ENCODE measurements at places on chromosomes 3 and 15. TPM values are rescaled to one million over a fixed set of nuclear protein-coding genes. Genes with fewer than 3 reads are reported as not detected.

The DLEC1 gene
- total RNA-seq, result not detected

The AHSG gene
- 0.21 TPM for total RNA-seq

The PATL2 gene
- total RNA-seq, result 0.21 TPM

The DENND6A gene
- total RNA-seq, result 20.3 TPM

The TIMMDC1 gene
- total RNA-seq, result 85.3 TPM

The CIB2 gene
- total RNA-seq, result 13.6 TPM

The SERPINI1 gene
- 3.0 TPM for total RNA-seq

The SLC9A9 gene
- total RNA-seq, result 2.0 TPM

The HESX1 gene
- not detected for total RNA-seq

The PPARG gene
- 0.63 TPM for total RNA-seq

The SI gene
- not detected for total RNA-seq

The SLC51A gene
- not detected for total RNA-seq

The ADIPOQ gene
- not detected for total RNA-seq

The SPTSSB gene
- total RNA-seq, result 0.03 TPM

The AADACL2 gene
- total RNA-seq, result not detected

The PRKAR2A gene
- 44.3 TPM for total RNA-seq

The CGNL1 gene
- 0.35 TPM for total RNA-seq

The IL20RB gene
- 118 TPM for total RNA-seq

The SCAPER gene
- 5.4 TPM for total RNA-seq

The CADM2 gene
- total RNA-seq, result not detected

The KNL1 gene
- total RNA-seq, result 32.8 TPM

The BCHE gene
- 3.7 TPM for total RNA-seq

The PLA2G4D gene
- total RNA-seq, result 0.07 TPM

The KBTBD13 gene
- total RNA-seq, result not detected

The SQOR gene
- 131 TPM for total RNA-seq

The STRIT1 gene
- total RNA-seq, result not detected
